Lower lobe of right lung (tissue), 2 donors: ENCODE measurements at places on chromosomes 11 and 22. TPM values are rescaled to one million over a fixed set of nuclear protein-coding genes. Genes with fewer than 3 reads are reported as not detected.

GRCh38 chr22:24107661-24108060 is 73.6 kb upstream of the SUSD2 start:
- no peaks in the 10 kb centered on the region for H3K27me3 ChIP-seq
- peaks cover 26% of the 10 kb centered on the region for H3K36me3 ChIP-seq
- peak; percentile 57 for DNase-seq
- H3K4me1 ChIP-seq = peaks cover 9% of the 10 kb centered on the region
- no peak overlapping the region for H3K27ac ChIP-seq

- no peak for DNase-seq
- no peak overlapping the region for H3K4me3 ChIP-seq
- no peaks in the 10 kb centered on the region for H3K4me1 ChIP-seq
- no peak overlapping the region for H3K27ac ChIP-seq
Observed at GRCh38 chr11:116911976-116912734, 74.7 kb upstream of the APOA1 start.

GRCh38 chr22:25139062-25139461 is 60.6 kb upstream of the CRYBB3 start:
- no peak overlapping the region for H3K4me3 ChIP-seq
- H3K27me3 ChIP-seq = no peaks in the 10 kb centered on the region
- H3K36me3 ChIP-seq = no peaks in the 10 kb centered on the region
- H3K27ac ChIP-seq = no peak overlapping the region
- no peak for DNase-seq

GRCh38 chr11:76768909-76769560 is 14.1 kb upstream of the TSKU start:
- no peak for DNase-seq
- peak overlapping the region; percentile 16 for H3K4me3 ChIP-seq
- H3K27ac ChIP-seq = peak overlapping the region; percentile 41
- no peaks in the 10 kb centered on the region for H3K36me3 ChIP-seq
- no peaks in the 10 kb centered on the region for H3K27me3 ChIP-seq

PATE2 gene
- not detected for total RNA-seq

DNA sequence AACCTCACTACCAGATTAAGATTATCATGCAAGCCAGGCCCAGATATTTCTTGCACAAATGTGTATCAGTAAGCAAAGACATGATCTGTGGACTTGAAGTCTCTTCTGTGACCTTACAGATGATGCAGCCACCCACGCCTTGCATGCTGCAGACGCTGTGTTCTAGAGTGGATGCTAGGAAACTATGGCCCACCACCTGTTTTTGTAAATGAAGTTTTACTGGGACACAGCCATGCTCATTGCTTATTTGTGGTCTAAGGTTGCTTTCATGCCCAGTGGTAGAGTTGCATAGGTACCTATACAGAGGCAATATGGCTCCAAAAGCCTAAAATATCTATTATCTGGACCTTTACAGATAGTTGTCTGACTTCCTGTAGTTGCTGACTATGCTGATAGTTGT is 47.5 kb upstream of the SORL1-AS1 start:
- H3K27ac ChIP-seq = no peak overlapping the region
- peaks cover 11% of the 10 kb centered on the region for H3K36me3 ChIP-seq
- H3K27me3 ChIP-seq = no peaks in the 10 kb centered on the region
- no peaks in the 10 kb centered on the region for H3K4me1 ChIP-seq

DNA sequence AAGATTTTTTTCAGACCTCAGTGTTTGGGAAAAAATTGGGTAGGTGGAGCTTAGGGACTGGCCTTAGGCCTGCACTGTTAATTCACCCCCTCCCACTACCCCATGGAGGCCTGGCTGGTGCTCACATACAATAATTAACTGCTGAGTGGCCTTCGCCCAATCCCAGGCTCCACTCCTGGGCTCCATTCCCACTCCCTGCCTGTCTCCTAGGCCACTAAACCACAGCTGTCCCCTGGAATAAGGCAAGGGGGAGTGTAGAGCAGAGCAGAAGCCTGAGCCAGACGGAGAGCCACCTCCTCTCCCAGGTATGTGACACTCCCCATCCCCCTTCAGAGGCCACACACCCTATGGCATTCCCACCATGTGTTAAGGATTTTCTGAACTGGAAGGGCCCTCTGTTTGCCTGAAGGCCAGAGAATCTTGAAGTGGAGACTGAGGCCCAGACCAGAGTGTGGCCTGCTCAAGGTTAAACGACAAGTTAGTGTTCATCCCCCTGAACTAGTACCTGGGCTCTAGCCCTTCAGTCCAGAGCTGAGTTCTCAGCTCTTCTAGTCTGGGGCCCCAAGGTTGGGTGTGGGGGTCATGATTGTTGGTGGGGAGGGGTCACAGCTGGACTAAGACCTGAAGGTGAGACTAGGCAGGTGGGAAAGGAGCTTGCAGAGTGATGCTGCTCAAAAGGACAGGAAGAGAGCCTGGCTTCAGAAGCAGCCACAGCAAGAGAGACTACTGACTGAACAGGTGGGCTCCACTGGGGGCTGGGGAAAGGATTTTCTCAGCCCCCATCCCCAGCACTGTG is 2.3 kb upstream of the FOLR1 start:
- H3K4me1 ChIP-seq = peaks cover 6% of the 10 kb centered on the region
- H3K27me3 ChIP-seq = no peaks in the 10 kb centered on the region
- peak; percentile 61 for DNase-seq
- H3K4me3 ChIP-seq = no peak overlapping the region
- no peaks in the 10 kb centered on the region for H3K36me3 ChIP-seq

GRCh38 chr11:96109331-96110030 is 185.6 kb upstream of the MTMR2 start:
- H3K4me3 ChIP-seq = no peak overlapping the region
- H3K36me3 ChIP-seq = no peaks in the 10 kb centered on the region
- no peak for DNase-seq
- no peak overlapping the region for H3K27ac ChIP-seq
- H3K4me1 ChIP-seq = peaks cover 23% of the 10 kb centered on the region

CDHR5 gene
- not detected for total RNA-seq
